Epithelial cell of prostate (primary cell): ENCODE measurements at places on chromosomes 3 and 15.

DNA sequence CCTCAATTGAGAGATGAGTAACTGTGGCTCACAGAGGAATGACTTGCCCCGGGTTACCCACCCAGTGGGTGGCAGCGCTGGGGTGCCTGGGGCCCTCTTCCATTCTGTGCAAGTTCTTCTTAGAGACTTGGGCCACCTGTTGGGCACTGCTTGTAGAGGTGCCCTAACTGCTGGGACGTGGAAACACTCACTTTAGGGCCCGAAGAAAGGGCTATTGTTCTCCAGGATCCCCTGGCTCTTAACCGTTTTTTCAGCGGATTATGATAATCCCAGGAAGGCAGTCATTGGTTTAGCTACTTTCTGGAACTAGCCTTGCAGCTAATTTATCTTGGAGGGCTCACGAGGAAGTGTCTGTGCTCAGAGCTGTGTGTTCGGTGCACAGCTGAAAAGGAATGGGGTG, 66.0 kb upstream of the GCNT3 start:
- DNase-seq, result no peak

GRCh38 chr3:36893826-36894225, 51.0 kb downstream of the TRANK1 start:
- no peak for DNase-seq

GRCh38 chr15:48096355-48096786, 24.4 kb upstream of the SLC24A5 start:
- DNase-seq, result peak; percentile 39

DNA sequence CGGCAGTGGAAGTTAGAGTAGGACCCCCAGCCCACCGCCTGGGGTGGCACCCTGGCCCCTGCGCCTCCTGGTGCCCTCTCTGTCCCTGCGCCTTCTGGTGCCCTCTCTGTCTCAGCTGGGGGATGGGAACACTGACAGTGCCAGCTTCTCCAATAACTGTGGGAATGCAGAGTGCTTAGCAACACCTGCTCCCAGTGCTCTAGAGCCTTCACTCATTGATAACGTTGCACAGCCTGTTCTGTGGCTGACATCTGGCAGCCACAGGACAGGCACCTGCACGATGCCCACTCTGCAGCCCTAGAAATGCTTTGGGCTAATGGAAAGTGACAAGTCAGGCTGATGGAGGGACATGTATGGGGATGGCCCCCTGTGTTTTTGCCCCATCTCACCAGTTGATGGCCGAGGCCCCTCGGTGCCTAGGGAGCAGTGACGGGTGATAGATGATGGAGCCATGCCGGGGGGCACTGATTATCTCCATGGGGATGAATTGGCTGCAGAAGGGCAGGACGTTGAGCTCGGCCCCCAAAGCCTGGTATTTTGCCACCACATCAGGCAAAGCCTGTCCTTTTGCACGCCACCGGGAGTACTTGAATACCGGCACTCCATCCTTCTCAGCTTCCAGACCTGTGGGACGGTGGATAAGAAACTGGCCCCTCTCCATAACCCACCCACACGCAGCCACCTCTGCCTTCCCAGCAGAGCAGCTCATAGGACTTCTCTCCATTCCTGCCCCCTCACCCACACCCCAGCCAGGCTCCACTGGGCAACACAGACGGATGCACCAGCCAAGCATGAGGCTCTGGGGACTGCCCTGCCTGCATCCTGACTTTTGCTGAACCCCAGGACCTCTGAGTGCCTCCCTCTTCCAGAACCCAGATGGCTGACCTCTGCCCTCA, 22.1 kb downstream of the ALDH1L1 start:
- no peak for DNase-seq

- DNase-seq, result no peak
These were observed 28.5 kb downstream of the TSPAN3 start for GRCh38 chr15:77042245-77042919.
